ENCODE measurements at places on chromosomes 5 and 9.

GRCh38 chr5:33713136-33713765 lies 178.5 kb downstream of the ADAMTS12 start:
- no peak for DNase-seq

DNA sequence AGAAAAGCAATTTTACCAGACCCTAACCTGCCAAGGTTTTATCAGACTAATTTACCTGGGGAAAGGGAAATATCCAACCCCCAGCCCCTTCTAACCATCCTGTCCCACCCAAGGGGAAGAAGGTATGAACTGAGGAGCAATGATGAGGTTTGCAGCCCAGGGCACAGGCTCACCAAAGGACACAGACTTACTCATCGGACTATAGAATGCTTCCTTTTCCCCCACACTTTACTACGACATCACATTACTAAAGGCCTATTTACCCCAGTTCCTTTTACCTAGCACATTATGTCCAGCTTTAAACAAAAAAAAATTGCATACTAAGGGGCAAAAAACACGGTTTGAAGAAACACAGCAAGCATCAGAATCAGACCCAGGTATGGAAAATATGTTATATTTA lies 94.1 kb upstream of the FST start:
- no peak for DNase-seq

DNA sequence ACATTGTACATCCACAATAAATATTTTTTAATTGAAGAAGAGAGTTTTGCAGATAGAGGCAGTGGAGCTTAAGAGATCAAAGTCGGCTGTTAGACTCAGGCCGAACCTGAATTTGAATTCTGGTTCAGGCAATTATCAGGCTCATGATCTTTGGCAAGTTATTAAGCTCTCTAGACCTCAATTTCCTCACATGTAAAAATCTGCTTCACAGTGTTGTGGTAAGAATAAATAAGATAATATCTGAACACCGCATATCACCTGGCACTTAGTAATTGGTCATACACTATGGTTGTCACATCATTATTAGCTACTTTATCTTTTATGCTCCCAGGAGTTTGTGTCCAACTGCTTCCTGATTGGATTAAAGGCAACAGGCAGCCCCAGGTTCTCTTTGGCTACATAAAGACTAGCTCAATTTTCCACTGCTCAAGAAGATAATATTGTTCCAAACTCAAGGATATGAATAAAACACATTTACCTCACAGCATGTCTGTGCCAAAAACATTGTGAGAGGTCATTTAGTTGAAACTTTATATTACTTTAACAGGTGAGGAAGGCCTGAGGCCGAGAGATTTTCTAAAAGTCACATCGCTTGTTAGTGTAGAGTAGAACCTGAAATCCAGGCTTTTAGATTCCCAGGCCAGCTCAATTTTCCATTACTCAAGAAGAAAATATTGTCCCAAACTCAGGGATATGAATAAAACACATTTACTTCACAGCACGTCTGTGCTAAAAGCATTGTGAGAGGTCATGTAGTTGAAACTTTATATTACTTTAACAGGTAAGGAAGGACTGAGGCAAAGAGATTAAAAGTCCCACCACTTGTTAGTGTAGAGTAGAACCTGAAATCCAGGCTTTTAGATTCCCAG lies 289.2 kb upstream of the PTGER4 start:
- DNase-seq = no peak

GRCh38 chr9:38652486-38652885 lies 32.1 kb upstream of the ANKRD18A start:
- no peak for DNase-seq

DNA sequence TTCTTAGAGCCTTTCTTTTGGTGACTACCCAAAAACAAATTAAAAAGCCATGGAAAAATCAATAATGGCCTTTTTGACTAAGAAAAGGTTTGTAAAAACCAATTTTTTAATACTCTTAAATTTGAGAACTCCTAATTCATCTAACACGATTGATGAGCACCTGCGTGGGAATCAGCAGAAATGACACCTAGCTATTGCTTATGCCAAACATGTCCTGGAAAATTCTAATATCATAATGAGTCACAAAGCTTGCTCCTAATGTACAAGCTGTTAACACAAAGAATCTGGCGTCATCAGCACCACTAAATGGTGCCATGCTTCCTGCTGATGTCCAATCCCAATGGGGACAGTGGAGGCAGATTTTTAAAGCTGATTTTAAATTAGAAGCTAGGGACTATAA lies 146.2 kb upstream of the LRRTM2 start:
- no peak for DNase-seq

- DNase-seq = no peak
Observed at GRCh38 chr9:33256236-33256635, 8.3 kb downstream of the BAG1 start.

DNA sequence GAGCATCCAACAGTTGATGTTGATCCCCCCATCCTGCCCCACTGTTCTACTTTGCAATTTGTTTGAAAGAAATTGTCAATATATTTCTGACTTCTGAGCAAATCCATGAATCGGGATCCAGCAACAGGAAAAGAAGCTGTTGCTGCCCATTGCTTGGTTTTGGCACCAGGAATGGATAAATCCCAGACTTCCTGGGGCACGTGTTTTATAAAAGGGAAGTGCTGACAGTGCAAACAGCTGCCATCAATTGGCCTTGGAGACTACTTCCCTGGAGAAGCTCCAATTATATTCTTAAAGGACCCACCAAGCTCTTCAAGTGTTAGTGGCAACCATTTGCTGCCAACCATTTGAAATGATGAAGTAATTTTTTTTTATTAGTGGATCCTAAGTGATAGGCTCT lies 13.7 kb downstream of the STK32A start:
- no peak for DNase-seq

DNA sequence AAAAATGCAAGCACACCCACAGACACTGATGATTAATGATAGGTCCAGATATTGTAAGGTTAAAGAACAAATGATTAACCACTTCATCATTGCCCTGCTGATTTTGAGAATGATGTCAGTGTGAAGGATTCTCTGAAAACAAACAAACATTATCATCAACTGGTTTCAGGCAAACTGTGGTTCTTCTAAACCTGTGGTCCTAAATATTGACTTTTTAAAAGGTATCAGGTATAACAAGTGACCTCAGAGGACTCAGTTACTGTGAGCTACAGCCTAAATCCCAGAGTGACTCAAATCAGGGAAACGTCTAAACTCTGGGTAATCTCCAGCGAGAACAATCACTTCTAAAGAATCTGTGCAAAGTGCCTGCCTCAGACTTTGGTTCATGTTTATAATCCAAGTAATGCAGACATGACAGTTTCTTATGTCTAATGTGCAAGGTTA lies 172.3 kb upstream of the CDH6 start:
- DNase-seq = no peak

- no peak for DNase-seq
Observed at GRCh38 chr9:130630506-130631330, 33.7 kb upstream of the PRDM12 start.

GRCh38 chr5:143013176-143013891 lies 243.2 kb downstream of the ARHGAP26 start:
- no peak for DNase-seq

- no peak for DNase-seq
Observed at GRCh38 chr5:124140060-124140459, 606.4 kb downstream of the ZNF608 start.

GRCh38 chr5:109254511-109254910 lies 155.3 kb downstream of the PJA2 start:
- no peak for DNase-seq

- no peak for DNase-seq
Observed at GRCh38 chr5:157215514-157216167, 35.0 kb downstream of the ITK start.
